ENCODE measurements at places on chromosomes 5 and 9.

DNA sequence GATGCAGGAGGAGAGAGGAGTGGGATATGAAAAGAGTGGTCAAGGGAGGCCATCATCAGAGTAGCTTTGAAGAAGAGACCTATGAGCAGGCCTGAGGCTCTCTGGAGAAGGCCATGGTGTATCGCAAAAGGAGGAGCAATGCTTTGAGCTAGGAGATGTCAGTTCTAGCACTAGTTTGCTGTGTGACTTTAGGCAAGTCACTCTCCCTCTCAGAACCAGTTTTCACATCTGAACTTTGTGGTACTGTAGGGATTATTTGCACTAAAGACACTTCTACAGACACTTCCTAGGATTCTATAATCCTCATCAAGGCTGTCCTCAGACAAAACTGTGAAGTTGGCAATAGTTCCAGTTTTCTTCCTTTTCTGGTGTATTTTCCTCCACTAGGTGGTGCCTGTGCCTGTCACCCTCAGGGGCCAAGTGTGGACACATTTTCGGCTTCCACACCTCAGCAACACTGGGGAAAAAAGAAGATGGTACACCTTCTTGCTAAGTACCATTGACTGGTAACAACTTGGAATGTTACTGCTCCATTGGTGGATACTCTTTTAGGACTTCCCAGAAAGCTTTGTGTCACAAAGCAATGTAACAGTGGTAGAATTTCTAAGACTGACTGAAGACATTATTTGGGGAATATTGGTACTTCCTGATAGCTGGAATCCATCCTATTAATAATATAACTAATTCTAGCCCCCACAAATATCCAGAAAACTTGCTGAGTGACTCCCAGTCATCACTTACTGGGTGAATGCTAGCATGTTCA lies 9.9 kb downstream of the PAPPA start:
- peak; percentile 41 for DNase-seq

GRCh38 chr5:177496727-177497291 lies 595 bp downstream of the PDLIM7 start:
- peak; percentile 34 for DNase-seq

DNA sequence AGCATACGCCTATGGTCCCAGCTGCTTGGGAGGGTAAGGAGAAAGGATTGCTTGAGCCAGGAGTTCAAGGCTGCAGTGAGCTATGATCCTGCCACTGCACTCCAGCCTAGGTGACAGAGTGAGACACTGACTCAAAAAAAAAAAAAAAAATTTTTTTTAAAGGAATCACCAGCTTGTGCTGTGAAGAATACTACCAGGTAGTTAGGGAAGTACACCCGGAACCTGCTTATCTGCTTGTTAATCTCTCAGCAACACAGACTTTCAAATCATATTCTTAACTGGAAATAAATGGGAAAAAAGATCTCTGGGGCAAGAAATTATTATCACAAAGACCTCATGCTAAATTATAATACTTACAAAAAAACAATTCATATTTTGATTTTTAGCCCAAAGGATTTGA lies 26.4 kb upstream of the PRRC2B start:
- DNase-seq = no peak

GRCh38 chr5:131496400-131496713 lies 138.7 kb downstream of the RAPGEF6 start:
- DNase-seq = peak; percentile 11

DNA sequence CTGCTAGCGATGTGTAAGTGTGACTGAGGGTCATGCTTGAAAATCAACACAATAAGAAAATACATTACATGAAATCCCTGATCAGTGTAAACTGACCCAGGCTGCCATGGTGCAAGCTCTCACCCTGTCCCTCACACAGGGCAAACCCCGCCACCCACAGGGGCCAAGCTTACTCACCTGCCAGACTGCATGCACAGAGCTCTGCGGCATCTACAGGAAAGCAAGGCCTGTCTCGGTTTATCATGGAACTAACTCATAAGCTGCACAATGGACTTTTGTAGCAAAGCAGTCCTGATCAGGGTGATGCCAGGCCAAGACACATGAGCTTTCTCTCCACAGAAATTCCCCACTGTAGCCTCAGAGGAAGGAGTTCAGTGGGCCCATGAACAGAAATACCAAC lies 9.7 kb downstream of the IPPK start:
- peak; percentile 15 for DNase-seq

DNA sequence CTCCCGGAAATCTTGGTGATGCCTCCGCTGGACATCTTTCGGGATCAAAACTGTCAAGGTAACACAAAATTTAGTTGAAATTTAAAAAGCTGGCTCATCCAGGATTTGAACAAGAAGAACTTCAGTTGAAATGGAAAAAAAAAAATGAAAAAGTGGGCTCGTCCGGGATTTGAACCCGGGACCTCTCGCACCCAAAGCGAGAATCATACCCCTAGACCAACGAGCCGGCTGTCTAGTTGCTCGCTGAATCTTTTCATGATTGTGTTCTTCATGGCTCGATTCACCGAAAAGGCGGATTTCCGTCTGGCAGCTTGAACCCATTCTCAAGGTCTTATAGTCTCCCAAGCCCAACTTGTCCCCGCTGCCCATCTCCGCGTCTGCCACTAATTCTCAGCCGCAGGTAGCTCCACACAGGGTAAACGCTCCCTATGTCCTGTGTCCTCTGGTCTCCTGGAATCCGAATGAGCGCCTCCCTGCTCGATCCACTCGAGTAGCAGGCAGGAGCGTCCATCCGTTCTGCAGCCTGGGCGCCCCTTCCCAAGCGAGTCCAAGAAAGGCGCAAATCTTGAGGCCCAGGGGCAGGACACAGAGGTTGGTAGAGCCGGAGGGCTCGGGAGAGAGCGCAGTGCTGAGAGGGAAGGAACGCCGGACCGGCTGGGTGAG lies 16.2 kb downstream of the TRIM7 start:
- peak; percentile 84 for DNase-seq

GRCh38 chr5:56145106-56145505 lies 88.0 kb downstream of the ANKRD55 start:
- no peak for DNase-seq

DNA sequence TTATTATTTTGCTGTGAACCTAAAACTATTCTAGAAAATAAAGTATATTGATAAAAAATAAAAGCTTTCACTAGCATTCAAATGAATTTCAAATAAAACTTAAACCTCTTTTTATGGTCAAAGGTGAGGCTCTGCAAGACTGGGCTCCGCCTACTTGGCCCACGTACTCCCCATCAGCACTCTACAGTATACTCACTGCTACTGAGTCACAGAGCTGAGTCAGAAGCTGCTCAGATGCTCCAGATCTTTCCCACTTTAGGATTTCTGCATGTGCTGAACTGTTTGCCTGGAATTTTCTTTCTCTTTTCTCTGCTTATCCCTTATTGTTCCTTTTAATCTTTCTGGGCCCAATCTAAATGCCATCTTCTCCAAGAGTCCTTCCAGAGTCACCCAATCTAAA lies 331.9 kb upstream of the CCNG1 start:
- DNase-seq = no peak

DNA sequence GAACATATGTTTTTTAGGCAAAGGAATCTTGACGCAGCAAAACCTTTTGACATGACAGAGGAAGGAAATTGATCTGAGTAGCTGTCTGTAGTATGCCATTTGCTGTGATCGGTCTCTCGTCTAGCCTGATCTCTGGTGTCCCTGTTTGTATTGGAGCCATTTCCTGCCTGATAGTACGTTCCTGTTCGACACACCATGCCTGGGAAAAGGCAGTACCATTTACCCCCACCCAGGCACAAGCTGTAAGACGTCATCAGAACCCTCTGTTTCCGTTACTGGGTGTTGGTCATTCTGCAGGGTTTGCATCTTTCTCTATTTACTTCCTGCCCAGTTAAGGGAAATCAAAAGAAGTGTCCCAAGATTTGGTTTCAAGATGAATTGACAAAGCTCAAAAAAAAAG lies 129.7 kb downstream of the CEMIP2 start:
- DNase-seq = no peak

All from SK-MEL-5 (cell line).